ENCODE measurements at places on chromosomes 3 and 15. TPM values are rescaled to one million over a fixed set of nuclear protein-coding genes. Genes with fewer than 3 reads are reported as not detected.

DNA sequence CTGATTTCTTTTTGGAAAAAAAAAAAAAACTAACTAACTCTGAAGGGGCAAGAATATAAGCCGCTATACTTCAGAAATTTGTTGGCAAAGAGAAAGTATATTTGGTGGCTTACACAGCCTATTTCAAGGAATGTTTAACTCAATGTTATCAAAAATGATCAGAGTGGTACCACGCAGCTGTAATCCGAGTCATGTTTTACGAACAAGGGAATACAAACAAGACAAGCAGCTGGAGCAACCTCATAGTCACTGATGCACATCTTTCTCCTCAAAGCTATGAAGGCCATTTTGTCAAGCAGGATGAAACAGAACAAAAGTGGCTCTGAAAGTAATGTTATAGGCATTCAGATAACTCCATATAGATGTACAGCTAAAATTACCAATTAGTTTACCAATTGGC, 81.2 kb downstream of the SCAPER start:
- no peak for DNase-seq

DNA sequence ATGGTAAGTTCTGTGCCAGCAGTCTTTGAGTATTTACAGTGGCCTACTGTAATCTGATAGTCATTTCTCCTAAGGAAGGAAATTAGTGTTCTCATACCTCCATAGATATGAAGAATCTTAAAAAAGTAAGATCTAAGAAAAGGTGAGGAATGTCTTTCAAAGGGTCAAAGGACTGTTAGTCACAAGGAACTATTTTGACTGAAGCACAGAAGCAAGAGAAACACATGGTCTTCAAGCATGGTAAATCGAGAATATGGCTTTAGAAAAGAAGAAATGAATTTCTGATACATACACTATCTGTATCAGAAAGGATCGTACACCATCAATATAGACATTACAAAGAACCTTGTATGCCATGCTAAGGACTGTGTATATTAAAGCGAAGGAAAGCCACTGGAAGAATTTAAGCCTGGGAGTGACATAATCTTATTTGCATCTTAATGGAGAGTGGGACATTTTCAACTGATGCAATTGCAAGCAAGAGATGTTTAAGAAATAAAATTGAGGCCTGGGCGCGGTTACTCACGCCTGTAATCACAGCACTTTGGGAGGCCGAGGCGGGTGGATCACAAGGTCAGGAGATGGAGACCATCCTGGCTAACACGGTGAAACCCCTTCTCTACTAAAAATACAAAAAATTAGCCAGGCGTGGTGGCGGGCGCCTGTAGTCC, 5.5 kb upstream of the ACAP2 start:
- DNase-seq = no peak

Gene PLA2G4F
- total RNA-seq = not detected

Gene TRH
- not detected for total RNA-seq

All from H4 (cell line).